ENCODE measurements at places on chromosomes 3 and 15.
A peak's percentile ranks its signal among the peaks of the same experiment; 100 is the strongest.

DNA sequence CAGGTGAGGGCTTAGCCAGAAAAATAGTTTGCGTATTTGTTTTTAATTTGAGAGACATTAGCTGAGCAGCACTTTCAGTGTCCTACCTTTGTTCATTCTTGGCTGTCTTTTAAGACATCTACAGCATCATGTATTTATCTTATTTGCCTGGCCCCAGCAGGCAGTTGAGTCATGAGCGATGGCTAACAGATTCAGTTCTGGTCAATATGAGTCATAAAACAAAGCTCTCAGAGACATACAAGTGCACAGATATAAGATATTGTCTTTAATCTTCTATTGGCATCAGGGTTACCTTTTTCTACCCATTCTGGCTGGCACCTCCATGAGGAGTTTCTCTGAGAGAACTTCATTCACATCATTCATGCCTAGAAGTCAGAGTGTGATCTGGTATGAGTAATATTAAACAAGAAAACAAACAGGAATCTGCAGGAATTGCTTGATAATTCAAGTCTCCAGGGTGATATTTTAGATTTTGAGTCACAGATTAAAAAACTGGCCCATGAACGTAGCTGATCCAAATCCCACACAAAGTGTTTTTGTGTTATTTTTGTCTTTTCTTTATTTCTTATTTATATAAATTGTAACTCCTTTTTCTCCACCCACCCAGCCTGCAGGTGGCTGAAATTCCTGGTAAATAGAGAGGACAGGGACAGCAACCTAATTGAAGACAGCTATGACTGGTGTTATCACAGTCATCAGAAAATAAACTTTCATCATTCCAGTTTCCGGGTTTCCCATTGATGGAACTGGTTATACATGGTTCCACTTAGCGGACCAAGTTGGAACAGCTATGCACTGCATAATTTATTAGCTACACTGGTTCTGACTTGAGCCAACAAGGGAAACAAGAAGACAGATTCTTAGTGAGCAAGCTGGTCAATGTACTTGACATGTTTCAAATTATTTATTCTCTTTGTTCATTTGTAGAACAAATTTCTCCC is 47.3 kb downstream of the PLSCR2 start:
- peak; percentile 85 for DNase-seq

DNA sequence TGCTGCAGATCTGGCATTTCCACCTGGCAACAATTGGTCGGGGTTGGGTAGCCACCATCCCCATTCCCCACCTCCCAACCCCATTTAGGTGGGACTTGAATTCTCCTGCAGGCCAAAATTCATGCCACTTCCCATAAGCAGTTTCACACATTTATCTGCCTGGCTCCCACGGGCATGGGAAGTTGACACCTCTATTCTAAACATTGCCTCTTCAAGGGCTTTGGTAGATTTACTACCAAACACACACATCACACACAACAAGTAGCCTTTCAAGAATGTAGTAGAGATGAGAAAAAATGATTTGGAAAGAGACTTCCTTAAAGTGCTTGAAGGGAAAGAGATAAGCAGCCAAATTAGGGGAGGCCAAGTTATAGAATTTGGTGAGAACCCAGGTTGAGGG is 30.9 kb downstream of the ZBTB38 start:
- peak; percentile 37 for DNase-seq

DNA sequence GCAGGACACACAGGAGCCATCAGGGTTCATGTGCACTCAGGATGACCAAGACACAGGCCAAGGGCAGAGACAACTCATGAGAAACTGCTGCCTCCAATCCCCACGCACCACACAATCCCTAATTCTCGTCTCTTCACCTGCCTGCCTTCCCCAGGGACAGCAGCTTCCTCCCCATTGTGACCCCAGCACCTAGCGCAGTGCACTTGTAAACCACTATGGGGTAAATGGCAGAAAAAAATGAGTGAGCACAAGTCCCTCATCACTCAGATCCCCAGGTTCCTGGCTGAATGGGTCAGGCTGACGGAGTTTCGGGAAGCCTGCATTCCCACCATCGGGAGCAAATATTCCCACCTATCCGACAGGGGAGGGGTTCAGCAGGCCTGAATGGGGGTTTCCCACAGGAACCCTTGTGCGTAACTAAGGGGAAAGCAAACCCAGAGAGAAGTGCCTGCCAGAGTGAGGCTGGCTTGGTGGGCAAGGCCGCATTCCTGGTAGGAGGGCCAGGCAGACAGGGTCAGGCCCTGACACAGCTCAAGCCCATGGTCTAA is 18.8 kb downstream of the PLXNB1 start:
- no peak for DNase-seq

DNA sequence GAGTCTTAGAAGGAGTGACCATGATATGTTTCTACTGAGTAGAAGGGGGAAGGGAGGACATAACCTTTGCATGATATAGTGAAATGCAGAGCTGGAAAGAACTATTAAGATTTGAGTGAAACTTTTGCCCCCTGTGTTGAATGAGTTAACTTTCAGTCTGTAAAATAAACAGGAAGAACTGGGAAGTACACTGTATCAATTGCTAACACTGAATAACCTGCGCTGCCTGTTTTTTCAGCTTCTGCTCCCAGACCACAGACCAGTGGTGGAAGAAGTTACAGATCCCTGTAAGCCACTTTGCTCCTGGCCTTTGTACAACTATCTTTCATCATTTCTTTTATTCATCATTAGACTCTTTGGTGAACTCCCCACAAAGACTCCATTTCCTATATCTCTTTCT is 3.6 kb upstream of the LRCH3 start:
- DNase-seq, result no peak

- no peak for DNase-seq
Observed at GRCh38 chr3:26614006-26614685, 8.4 kb upstream of the LRRC3B start.

DNA sequence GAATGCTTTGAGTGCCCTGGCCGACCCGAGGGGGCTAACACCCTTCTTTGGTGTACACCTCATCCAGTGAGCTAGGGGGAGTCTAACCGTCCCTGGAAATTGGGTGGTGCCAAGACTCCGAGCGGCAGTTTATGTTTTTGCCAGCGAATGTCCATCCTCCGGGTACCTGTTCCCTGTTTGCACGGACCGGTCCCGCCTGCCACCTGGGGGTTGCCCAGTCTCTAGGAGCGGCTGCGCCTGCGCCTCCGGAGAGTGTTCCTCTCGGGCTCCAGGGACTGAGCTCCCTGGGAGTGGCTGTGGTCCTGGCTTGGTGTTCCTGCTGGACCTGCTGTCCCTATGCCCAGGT is 913 bp upstream of the WNT7A start:
- DNase-seq, result no peak

DNA sequence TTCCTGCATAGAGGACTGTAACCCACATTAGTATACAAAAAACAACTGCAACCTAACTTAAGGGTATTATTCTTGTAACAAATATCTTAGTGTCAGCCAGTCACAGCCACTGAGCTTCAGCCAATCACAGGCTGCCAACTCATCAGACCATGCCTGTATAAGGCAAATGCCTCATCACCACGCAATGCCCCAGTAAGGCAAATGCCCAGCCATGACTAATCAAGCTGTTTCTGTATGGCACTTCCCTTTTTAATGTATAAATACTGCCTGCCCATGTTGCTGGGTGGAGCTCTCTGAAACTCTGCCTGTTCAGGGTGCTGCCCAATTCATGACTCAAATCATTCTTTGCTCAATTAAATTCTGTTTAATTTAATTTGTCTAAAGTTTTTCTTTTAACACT is 18.4 kb upstream of the GABRA5 start:
- no peak for DNase-seq

- DNase-seq, result no peak
Observed at GRCh38 chr3:167493244-167493643, 19.4 kb upstream of the SERPINI2 start.

- no peak for DNase-seq
Observed at GRCh38 chr3:72116226-72116625, 331.3 kb upstream of the PROK2 start.

DNA sequence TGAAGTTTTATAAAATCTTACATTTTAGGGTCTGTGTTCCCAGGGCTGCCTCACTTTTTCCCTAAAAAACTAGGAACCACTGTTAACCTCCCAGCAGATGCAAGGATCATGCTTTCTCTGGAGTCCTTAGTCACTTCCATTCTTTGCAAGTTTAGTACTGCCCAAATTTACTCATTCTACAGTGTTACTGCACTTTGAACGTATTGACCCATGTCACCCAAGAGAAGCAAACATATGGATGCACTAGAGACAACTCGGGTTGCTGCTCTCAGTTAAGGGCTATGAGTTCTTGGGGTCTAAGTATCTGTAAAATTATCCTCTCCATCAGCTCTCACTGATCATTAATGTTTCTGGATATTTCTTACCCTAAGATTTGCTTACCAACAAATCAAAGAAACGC is 59.0 kb downstream of the LEO1 start:
- DNase-seq, result no peak

- peak; percentile 29 for DNase-seq
Observed at GRCh38 chr15:101088788-101089578, 162.9 kb downstream of the CHSY1 start.

- peak; percentile 53 for DNase-seq
Observed at GRCh38 chr3:10286596-10287295, 6.0 kb downstream of the GHRL start.

DNA sequence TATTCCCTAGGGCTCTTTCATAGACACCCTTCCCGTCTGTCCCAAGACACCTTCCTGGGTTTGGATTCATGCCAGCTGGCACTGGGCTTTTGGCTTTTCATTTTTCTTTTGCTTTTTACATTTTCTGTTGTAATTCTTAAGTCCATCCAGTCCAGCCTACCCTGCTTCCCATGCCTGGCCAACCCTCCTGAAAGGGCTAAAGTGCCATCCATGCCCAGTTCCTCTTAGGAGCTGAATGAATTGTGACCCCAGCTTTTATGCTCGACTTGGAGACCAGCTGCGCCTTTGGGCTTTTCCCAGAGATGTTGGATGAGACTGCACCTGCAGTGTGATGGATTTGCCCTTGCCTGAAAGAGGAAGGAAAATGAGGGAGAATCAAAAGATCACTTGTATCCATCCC is 25.8 kb downstream of the LRRN1 start:
- no peak for DNase-seq

DNA sequence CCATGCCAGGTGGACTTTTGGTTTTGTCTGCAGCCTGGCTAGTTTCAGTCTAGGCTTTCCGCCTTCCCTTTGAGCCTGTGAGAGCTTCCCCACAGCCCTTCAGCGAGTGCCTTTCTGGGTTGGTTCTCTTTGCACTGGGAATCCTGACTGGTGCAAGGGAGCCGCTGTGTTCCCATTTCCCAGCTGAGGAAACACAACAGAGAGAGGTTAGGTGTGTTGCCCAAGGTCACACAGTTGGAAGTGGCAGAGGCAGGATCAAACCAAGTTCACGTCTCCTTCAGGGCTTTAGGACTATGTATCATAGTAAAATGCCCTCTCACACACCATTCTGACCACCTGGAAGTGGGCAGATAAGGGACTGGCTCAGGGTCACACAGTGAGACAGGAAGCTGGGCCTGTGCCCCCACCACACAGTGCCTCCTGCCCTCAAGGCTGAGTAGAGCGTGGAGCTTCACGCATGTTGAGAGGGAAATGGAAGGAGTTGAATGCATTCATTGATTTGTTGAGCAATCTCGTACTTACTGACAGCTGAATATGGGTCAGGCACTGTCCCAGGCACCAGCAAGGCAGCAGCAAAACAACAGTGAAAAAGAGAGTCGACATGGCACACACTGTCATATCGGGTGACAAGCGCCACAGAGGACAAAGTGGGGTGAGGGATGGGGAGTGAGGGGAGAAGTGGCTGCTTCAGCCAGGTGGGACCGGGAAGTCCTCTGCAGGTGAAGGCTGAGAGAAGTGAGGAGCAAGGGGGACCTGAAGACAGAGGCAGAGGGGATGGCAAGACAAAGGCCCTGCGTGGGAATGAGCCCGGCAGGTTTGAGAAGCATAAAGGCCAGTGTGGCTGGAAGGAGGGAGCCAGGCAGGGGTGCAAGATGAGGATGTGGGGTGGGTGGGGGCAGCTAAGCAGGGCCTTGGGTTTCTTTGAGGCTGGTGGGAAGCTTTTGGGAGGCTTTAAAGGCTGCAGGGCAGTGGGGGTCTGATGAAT is 12.3 kb upstream of the ANPEP start:
- no peak for DNase-seq

DNA sequence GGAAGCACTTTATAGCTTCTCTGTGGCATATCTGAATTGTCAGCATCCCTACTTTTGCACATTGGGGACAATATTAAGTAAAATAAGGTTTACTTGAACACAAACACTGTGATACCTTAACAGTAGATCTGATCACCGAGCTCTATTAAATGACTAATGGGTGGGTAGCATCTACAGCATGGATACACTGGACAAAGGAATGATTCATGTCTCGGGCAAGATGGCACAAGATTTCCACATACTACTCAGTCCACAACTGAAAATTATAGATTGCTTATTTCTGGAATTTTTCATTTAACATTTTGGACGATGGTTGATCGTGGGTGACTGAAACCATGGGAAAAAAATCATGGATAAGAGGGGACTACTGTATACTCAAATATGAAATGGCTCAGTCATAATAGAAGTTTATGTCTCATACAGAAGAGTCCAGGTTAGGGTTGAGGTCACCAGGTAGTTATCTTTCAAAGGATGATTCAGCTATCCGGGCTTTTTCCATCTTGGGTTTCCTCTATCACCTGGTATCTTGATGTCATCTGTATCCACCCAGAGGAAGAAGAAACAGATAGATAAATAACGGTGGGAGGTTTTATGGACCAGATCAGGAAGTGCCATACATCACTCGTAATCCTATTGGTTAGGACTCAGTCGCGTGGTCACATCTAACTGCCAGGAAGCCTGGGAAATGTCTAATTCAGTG is 320.0 kb upstream of the RARB start:
- no peak for DNase-seq

DNA sequence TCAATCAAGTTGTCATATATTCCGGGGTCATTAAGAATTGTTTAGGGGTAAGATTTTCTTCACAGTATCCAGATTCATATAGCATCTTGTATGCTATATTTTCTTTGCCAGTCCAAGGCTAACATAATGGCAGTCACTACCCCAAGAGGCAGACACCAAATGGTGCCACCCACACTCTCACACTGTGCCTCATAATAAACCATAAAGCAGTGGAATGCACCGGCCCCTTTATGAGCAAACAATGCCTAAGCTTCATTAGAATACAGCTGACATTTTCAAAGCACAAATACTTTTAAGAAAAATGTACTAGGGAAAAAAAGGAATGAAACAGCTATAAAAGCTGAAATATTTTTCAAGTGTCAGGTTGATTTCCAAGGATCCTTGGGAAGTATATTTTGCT is 121.6 kb downstream of the TFDP2 start:
- DNase-seq, result peak; percentile 33

DNA sequence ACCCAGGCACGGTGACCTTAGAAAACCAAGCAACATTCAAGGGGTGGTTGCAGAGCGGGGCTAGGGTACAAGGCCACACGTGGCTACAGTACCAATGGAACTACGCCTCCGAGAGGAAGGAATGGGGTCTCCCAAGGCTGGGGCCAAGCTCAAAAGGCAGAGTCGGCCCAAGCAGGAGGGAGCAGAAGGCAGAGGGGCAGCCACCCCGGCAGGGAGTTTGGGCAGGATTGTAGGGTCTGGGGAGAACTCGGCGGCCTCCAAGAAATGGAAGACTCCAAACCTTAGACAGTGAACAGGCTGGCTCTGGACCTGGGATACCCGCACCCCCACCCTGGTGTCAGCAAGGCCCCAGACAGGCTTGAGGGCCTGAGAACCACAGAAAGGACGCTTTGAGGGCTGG is 28.7 kb downstream of the ATRIP start:
- DNase-seq, result no peak

GRCh38 chr15:20352241-20353200 is 189.1 kb downstream of the GOLGA6L6 start:
- DNase-seq, result no peak

GRCh38 chr3:89455240-89455639 is 347.8 kb downstream of the EPHA3 start:
- no peak for DNase-seq

Data from HCEC 1CT (cell line).